ENCODE measurements at places on chromosomes 13 and 19. TPM values are rescaled to one million over a fixed set of nuclear protein-coding genes. Genes with fewer than 3 reads are reported as not detected.

DNA sequence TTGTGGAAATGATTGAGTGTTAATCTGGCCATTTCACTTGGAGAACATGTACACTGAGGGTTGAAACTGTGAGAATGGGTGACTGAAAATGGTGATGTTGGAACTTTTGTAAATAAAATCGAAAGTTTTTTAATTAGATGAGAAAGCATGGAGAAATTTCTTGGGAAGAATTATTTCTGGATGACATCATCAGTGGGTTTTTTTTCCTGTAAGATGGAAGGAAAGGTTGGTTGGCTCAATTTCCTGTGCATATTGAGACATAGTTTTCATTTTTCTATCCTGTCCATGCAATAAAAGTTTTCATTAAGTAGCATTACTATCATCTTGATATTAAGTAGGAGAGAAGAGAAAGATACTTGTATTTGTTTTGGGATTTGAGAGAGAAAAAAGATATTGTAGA, 120.6 kb upstream of the HTR2A start:
- DNase-seq = no peak

The POLR2I gene
- total RNA-seq = 113 TPM

DNA sequence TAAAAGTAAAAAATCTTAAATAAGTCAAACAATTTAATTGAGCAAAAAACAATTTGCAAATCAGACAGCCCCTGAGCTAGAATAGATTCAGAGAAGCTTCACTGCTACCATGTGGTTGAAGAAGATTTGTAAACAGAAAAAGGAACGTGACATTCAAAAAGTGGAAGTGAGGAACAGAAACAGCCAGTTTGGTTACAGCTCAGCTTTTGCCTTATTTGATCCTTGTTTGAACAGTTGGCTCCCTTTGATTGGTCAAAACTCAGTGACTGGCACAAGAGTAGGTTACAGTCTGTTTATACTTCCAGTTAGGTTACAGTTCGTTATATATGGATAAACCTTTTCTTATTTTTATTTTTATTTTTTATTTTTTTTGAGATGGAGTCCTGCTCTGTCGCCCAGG, 5.8 kb downstream of the ZNF221 start:
- no peak for DNase-seq

The EEF1AKMT1 gene
- total RNA-seq = 8.1 TPM

DNA sequence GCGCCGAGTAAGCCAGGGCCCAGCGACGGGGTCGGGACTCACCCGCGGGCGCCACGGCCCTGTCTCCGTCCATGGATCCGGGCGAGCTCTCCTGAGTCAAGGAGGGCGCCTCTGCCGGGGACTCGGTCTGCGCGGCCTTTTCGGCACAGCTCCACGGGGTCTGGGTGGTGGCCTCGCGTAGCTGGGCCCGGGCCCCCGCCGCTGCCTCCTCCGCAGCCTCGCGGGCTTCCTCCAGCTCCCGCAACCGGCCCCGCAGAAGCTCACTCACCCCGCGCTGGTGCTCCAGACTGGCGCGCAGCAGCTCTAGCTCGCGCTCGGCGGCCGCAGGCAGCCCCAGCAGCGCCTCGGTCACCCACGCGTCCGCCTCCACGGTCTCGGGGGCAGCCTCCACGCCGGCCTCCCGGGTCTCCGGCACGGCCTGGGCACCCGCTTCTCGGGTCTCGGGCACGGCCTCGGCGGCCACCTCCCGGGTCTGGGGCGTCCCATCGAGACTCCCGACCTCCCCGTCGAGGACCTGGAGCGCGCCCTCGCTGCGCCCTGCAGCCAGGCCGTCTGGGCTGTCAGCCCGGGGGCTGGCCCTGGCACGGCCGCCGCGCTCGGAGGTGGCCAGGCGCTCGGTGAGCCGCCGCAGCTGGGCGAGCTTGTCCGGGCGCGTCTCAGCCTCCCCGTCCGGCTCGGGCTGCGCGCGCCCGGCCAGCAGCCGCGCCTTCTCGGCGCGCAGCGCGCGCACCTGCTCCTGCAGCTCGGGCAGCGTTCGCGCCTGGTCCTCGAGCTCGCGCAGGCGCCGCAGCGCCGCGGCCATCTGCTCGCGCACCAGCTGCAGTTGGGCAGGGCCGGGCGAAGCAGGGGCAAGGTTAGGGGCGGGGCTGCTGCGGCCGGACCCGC, 8.4 kb downstream of the KANK3 start:
- DNase-seq = no peak

DNA sequence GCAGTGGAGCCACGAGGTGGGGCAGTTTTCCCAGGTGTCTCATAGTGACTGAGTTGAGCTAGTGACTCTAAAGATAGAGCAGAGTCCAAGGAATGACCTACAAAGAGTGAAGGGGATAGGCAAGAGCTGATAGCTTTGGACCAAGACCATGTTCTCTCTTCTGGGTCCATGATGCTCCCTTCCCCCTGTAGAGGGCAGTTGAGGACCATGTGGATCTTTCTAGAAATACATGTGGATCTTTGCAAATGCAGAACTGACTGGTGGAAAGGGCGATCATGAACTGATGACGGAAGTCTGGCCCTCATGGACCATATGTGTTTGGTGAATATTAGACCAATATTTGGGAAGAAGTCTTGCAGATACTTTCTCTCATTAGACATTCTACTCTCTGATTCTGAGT, 6.9 kb downstream of the PSG1 start:
- no peak for DNase-seq

GRCh38 chr13:28181413-28181812, 43.1 kb downstream of the PAN3 start:
- DNase-seq = no peak

DNA sequence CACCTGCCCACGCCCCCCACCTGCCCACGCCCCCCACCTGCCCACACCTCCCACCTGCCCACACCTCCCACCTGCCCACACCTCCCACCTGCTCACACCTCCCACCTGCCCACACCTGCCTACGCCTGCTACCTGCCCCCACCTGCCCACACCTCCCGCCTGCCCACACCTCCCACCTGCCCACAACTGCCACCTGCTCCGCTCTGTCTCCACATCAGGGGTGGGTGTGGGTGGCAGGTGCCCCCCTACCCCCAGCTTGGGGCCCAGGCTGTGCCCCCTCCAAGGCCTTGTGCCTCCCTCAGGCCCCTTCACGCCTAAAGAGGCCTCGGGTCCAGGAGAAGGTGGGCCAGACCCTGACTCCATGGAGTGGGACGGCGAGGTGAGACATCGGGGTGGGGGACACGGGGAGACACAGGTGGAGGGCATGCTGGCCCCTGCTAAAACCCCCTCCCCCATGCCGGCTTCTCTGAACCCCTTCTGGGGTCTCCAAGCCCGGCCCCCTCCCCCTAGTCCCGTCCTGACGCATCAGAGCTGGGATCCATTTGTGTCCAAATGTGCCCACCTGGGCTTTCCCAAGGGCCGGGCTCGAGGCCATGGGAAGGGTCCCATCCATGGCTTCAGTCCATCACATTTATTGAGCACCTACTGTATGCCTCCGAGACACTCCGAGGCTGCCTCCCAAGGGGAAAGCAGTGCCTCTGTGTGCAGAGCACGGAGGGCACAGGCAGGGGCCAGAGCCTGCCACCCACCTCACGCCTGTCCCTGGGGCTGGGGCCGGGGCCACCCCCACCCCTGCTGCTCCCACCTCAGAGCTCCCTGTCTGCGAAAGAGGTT, 4.9 kb downstream of the PLK5 start:
- no peak for DNase-seq

The CATSPERD gene
- 0.10 TPM for total RNA-seq

DNA sequence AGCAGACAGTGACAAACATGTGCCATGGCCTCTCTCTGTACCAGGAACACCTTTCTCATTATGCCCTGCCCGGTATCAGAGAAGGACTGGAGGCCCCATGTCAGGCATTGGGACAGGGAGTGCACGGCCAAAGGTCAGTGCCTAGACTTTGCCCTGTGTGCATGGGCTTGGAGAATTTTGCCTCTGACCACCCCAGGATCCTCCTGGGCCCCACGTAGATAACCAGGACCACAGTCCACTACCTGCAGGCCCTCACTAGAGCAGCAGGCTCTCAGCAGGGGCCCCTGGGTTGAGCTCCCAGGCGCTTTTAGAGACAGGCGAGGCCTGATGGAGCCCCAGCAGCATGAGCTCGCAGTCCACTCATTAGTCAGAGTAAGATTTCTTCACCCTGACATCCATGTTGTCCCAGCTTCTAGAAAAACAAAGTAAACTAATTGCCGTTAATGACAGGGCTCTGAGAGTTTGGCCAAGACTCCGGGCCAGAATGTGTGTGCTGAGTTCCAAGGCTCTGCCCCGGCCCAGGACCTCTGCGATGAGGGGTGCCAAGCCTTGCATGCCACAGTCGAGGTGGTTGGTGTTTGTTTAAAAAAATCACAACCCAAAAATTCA, 42.7 kb downstream of the CAPN12 start:
- no peak for DNase-seq

GRCh38 chr19:37953918-37954303, 46.9 kb downstream of the SIPA1L3 start:
- no peak for DNase-seq

DNA sequence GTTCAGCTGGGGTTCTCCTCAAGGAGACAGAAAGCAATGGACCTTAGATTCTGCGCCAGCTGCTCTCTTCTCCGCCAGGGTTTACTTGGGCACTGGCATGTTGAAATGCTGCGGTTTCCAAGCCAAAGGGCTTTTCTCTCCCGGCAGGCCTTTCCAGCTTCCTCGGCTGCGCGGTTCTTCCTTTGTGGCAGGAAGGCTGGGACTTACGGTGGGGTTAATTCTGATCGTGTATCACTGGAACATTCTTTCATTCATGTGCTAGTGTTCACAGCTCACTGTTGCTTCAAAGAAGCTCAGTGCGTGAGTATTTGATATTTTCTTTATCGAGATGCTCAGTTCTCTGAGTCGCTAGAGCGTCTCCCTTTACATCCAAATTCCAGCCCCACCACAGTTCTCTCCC, 723.2 kb downstream of the UQCRFS1 start:
- DNase-seq = no peak

GRCh38 chr19:23505738-23506137, 110.5 kb upstream of the ZNF91 start:
- no peak for DNase-seq

- no peak for DNase-seq
These were observed 63.4 kb downstream of the TEX29 start for GRCh38 chr13:111383591-111384440.

GRCh38 chr19:19304186-19304965, 15.9 kb downstream of the SUGP1 start:
- no peak for DNase-seq

- DNase-seq = no peak
These were observed 85.7 kb downstream of the CYSLTR2 start for GRCh38 chr13:48739386-48739964.

DNA sequence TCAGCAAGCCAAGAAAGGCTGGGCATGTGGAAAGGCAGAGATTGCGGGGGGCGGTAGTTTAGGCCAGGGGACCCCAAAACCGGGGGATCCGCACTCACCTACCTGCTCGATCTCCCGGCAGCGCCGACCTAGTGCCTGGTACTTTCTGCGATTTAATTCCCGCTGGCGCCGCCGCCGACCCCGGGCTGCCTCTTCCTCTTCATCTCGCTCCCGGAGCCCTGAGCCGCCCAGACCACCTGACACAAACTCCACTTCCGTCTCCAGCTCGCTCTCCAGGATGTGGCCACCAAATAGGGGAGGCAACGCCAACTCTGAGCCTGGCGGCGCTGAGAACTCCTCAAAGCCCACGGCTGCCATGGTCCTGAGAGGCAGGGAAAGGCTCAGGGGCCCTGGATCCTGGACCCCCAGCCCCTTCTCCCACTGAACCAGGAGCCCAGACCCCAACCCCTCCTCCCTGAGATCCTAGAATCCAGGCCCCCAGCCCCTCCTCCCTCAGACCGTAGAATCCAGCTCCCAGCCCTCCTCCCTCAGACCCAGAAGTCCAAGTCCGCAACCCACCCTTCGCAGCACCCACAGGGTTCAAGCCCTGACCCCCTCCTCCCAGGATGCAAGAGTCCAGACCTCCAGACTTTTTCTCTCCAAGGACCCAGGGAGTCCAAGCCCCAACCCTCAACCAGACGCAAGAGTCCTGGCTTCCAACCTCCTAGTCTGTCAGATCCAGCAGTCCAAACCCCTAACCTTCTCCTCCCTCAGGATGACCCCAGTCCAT, 933 bp downstream of the TFPT start:
- DNase-seq = no peak

GRCh38 chr19:49860336-49861102, 6.9 kb downstream of the PNKP start:
- DNase-seq = no peak

The SOX1 gene
- not detected for total RNA-seq

DNA sequence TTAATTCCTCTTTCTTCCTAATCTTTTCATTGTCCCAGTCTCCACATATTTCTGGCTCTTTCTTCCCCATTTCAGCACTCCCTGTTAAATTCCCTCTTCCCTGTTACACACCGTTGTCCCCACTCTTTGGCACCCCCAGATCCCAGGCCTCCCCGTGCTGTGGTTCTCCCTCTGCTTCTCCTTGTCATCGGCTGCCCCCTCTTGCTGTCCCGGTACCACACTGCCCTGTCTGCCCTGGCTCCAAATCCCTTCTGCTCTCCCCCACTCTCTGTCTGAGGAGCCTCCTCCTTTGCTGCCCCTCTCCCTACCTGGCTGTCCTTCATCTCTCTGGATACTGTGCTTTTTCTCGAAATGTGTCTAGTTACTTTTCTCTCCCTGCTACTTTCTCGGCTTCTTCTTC, 983 bp downstream of the ZNF415 start:
- no peak for DNase-seq

The ELSPBP1 gene
- not detected for total RNA-seq

- DNase-seq = no peak
These were observed 1.2 kb downstream of the MED26 start for GRCh38 chr19:16626796-16627192.

DNA sequence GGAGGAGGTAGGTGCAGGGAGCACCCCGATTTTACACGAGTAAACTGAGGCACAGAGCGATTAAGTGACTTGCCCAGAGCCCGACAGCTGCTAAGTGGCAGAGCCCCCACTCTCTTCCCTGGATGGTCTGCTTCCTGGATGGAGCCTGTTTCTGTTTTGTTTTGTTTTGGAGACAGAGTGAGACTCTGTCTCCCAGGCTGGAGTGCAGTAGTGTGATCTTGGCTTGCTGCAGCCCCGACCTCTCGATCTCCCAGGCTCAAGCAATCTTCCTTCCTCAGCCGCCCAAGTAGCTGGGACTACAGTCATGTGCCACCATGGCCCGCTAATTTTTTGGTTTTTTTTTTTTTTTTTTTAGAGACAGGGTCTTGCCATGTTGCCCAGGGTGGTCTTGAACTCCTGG, 17.3 kb downstream of the BICRA start:
- DNase-seq = no peak

The NAPSA gene
- 18.2 TPM for total RNA-seq
